ENCODE measurements at places on chromosomes 2 and 18. TPM values are rescaled to one million over a fixed set of nuclear protein-coding genes. Genes with fewer than 3 reads are reported as not detected.

Gene ANTXR1
- 2.5 TPM for total RNA-seq

- H3K4me1 ChIP-seq: no peaks in the 10 kb centered on the region
- no peak for DNase-seq
- H3K36me3 ChIP-seq: no peaks in the 10 kb centered on the region
- no peak overlapping the region for H3K27ac ChIP-seq
- H3K27me3 ChIP-seq: no peaks in the 10 kb centered on the region
These were observed 460.9 kb downstream of the RIT2 start for GRCh38 chr18:42654556-42654955.

Gene ASB18
- not detected for total RNA-seq

DNA sequence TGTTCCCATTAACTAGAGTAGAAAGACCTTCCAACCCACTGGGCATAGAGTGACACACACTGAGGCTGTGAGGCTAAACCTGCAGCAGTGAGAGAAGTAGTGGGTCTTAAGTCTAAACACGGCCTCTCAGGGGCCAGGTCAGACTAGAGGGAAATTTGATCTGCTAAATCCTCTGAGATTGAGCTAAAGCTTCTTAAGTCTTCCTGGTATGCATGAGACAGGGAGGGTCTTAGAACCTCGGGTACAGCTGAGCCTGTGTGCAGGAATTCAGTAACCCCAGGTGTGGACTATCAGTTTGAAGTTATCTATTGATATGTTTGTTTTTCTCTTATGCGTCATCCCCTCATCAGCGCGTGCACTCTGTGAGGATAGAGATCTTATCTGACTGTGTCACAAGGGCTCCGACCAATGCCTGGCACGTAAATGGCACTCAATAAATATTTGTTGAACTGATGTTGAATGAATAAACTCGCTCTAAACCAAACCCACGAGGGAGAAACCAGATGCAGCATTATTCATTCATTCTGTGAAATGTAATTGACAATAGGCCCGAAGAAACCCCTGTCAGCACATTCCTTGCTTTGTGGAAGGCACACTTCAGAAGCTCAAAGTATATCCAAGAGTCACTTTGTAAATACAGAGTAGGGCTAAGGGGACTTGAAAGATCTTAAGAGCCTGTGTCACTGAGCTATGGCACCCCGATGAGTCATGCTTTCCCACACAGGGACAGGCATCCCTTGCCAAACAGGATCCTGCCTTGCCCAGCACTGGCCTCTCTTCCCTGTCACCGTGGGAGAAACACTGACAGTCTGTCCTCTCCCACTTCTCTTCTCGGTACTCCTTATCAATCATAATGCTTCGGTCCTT lies 21.7 kb upstream of the RAB10 start:
- H3K4me3 ChIP-seq: no peak overlapping the region
- H3K27me3 ChIP-seq: no peaks in the 10 kb centered on the region
- DNase-seq: peak; percentile 57
- H3K27ac ChIP-seq: peak overlapping the region; percentile 37

GRCh38 chr2:29035016-29035745 lies 39.1 kb downstream of the PCARE start:
- H3K4me1 ChIP-seq: no peaks in the 10 kb centered on the region
- H3K27me3 ChIP-seq: no peaks in the 10 kb centered on the region
- H3K4me3 ChIP-seq: no peak overlapping the region
- DNase-seq: no peak
- no peak overlapping the region for H3K27ac ChIP-seq

GRCh38 chr18:59929621-59930295 lies 30.0 kb downstream of the PMAIP1 start:
- H3K27me3 ChIP-seq: no peaks in the 10 kb centered on the region
- no peak for DNase-seq
- H3K27ac ChIP-seq: no peak overlapping the region
- no peaks in the 10 kb centered on the region for H3K36me3 ChIP-seq

Gene GPR17
- total RNA-seq: not detected

DNA sequence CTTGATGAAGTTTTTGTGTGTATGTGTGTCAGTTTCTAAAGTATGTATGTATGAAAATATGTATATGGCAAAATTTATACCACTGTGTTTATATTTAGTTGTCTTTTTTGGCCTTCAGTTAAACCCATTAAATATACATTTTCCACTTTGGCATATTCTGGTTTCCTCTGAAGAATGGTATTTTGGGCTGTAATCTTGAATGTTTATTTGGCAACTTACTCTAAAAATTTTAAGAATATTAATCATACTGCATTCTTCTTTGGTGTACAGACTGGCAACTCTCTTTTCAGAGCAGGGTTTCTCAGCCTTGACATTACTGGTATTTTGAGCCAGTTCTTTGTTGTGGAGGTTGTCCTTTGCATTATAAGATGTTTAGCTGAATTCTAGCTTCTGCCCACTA lies 27.9 kb upstream of the CCBE1 start:
- no peaks in the 10 kb centered on the region for H3K36me3 ChIP-seq
- H3K4me1 ChIP-seq: no peaks in the 10 kb centered on the region
- H3K27ac ChIP-seq: no peak overlapping the region
- no peak for DNase-seq
- no peaks in the 10 kb centered on the region for H3K27me3 ChIP-seq

- no peaks in the 10 kb centered on the region for H3K4me1 ChIP-seq
- H3K4me3 ChIP-seq: no peak overlapping the region
- peak; percentile 34 for DNase-seq
- H3K27ac ChIP-seq: no peak overlapping the region
- peaks cover 14% of the 10 kb centered on the region for H3K36me3 ChIP-seq
- H3K27me3 ChIP-seq: no peaks in the 10 kb centered on the region
These were observed 8.5 kb downstream of the SEC11C start for GRCh38 chr18:59148192-59148591.

GRCh38 chr2:66436581-66437001 lies 1.7 kb downstream of the MEIS1 start:
- H3K27ac ChIP-seq: peak overlapping the region; percentile 94
- no peaks in the 10 kb centered on the region for H3K36me3 ChIP-seq
- no peaks in the 10 kb centered on the region for H3K4me1 ChIP-seq
- DNase-seq: no peak

GRCh38 chr2:216352653-216353270 lies 19.5 kb downstream of the MARCHF4 start:
- DNase-seq: no peak
- no peaks in the 10 kb centered on the region for H3K27me3 ChIP-seq
- H3K4me3 ChIP-seq: no peak overlapping the region
- no peaks in the 10 kb centered on the region for H3K36me3 ChIP-seq

All from pancreas (tissue), 10 donors.